T1000 (cell line): ENCODE measurements at places on chromosomes 16 and 17.

- no peak for DNase-seq
Measured at GRCh38 chr16:13463619-13464018, 456.3 kb upstream of the ERCC4 start.

DNA sequence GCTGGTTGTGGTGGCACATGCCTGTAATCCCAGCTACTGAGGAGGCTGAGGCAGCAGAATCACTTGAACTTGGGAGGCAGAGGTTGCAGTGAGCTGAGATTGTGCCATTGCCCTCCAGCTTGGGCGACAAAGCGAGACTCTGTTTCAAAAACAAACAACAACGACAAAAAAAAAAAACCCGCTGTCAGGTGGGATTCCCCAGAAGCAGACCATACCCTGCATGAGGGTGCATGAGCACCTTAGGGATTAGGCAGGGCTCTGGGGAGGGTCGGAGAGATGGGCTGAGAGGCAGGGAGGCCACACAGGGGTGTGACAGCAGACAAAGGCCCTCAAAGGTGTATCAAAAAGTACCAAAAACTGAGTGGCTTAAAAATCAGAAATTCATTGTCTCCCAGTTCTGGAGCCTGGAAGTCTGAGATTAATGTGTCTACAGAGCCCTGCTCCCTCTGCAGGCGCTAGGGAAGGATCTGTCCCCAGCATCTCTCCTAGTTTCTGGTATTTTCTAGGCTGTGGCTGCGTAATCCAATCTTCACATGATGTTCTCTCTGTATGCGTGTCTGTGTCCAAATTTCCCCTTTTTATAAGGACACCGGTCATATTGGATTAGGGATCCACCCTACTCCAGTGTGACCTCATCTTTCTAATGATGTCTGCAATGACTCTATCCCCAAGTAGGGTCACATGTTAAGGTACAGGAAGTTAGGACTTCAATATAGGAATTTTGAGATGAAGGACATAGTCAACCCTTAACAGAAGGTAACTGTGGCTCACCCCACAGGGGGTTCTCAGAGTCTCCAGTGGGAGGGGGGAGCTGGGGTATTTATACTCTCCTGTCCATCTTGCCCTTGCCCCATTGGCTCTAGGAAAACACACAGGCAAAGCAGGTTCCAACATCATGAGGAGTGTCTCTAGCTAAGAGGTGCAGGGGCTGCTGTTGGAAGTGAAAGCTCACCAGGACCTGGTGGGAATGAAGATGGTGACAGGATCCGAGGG lies 13.6 kb upstream of the TVP23A start:
- no peak for DNase-seq

- no peak for DNase-seq
Measured at GRCh38 chr16:57204675-57205074, 18.5 kb downstream of the RSPRY1 start.

DNA sequence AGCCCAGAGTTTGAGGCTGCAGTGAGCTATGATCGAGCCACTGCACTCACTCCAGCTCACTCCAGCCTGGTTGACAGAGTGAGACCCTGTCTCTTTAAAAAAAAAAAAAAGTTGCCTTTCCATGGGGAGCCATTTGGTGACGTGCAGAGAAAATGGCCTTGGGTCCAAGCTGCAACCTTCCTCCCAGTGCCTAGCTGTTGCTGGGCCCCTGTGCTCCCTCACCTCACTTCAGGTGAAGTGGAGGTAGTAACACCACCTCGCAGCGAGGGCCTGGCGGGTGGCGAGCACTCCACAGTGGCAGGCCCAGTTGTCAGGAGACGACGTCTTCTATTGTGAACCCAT lies 17.4 kb downstream of the SYT17 start:
- no peak for DNase-seq

- DNase-seq, result no peak
Measured at GRCh38 chr17:82055965-82056728, 4.4 kb downstream of the GPS1 start.

DNA sequence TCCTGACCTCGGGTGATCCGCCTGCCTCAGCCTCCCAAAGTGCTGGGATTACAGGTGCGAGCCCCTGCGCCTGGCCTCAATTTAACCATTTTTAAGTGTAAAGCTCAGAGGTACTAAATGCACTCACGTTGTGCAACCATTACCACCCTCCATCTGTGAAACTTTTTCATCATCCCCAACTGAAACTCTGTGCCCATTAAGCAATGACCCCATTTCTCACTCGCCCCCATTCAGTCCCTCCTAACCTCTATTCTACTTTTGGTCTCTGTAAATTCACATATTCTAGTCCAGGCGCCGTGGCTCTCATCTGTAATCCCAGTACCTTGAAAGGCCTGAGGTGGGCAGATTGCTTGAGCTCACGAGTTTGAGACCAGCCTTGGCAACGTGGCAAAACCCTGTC lies 8.3 kb upstream of the SPNS3 start:
- DNase-seq, result no peak

DNA sequence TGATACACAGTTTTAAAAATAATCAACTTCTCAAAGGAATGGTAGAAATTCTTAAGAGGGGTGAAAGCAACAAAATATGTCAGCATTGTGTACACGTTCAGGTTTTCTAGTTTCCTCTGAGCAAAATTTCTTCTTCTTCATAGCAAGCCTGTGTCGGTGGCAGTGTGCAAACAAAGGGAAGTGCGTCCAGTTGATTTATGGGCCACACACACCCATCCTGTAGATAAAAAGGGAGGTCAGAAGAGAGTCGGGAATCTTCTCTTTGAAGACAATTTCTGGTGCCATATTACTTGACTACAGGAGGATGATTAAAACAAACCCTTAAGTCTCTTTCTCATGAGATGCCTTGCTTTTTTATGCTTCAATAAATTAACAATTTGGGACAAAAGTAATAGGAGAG lies 484.1 kb upstream of the SALL1 start:
- no peak for DNase-seq

DNA sequence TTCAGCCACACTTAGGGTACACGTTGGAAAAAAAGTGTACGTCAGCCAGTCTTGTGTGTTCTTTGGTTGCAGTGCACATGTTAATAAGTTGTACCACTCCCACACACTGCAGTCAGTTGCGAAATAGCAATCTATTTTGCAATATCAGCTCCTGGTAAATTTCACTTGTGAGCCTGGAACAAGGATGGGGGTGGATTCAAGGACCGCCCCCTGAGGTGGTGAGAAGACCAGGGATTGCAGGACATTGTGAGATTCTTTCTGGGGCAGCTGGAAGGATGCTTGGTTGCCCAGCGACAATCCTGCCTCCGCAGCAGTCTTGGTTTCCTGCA lies 78.6 kb upstream of the ZFHX3 start:
- no peak for DNase-seq

DNA sequence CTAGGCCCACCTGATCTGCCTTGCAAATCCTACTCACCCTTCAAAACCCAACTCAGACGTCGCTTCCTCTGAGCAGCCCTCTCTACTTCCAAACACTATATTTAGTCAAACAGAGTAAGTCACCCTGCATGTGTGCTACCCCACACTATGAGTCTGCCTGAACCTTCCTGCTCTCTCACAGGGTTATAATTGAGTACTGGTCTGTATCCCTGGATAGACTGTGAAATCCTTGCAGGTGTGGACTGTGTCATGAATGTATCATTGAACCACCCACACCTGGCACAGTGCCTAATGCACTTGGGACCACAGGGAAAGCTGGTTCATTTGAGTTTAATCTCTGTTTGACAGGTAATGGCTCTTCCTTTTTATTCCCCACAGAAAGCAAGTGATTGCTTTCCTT lies 3.4 kb downstream of the FBXO39 start:
- no peak for DNase-seq

DNA sequence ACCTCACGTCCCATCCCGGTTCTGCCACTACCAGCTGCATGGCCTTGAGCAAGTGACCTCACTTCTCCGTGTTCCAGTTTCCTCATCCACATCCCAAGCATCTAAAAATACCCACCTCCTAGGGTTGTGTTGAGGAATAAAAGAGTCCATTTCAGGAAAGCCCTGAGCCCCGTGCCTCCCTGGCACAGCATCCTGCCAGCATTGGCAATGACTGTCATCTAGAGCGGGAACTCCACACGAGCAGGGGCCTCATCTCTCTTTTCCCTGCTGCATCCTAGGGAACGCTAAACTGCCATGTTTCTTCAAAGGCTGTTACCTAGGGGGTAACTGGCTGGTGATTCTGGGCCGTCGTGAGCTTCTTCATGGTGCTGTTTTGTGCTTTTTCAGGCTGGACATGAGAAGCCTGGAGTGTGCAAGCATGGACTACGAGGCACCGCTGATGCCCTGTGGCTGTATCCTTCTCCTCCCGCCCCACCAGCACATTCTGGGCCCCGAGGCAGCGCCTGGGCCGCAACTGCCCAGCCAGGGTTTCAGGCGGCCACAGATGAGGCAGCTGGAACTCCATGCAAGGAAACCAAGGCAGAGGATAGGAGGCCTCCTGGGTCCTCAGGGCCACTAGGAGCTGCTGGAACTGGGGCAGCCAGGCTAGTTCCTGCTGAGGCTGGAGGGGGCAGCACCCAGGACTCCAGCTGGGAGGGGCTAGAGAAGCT lies 221.4 kb downstream of the KATNIP start:
- no peak for DNase-seq

DNA sequence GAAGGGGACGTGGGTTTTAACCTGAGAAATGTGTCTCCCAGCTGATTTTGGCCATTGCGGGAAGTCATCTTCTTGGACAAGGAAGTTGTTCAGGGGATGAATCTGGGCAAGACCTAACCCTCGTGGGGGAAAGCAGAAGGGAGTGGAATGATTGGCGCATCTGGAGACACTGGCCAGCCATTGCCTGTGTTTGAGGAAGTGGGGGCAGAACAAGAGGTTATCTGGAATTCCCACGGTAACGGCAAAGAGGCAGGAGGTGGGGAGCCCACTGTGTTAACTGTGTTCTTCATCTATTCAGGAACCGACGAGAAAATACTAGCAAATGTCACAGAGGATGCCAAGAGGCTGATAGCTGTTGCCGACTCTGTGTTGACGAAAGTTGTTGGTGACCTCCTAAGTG lies 66.9 kb downstream of the RNF213 start:
- DNase-seq, result no peak

DNA sequence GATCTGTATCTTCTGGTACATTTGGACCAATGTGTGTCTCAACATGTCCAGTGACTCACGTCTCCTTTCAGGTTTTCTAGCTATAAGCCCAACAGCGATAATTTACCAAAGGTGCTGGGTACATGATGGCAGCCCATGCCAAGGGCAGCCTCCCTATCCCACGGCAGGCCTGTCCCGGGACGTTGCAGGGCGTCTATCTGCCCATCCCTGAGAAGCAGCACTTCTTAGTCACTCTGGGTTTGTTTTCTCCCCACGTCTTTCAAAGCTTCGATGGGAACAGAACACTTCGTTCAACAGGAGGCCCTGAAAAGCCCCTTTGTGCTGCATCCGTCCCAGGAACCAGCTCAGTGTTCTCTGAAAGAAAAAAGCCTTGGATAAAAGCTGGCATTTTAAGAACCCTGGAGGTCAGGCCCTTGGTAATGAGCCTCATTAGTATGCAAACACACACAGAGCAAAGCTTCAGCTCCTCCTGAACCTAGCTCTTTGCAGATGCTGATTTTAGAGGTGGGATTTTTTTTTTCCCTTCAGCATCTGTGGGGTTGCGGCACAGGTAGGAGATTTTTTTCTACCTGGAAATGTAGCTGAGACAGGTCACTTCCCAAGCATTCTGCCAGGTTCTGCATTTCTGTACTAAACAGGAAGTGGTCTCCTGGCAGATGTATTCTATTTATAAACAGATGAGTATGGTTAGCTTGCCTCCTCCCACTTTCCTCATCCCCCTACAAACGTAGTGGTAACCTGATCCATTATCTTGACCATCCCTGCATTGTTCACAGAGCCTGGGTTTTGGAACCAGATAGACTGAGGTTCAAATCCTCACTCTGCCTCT lies 17.5 kb upstream of the MT4 start:
- no peak for DNase-seq

DNA sequence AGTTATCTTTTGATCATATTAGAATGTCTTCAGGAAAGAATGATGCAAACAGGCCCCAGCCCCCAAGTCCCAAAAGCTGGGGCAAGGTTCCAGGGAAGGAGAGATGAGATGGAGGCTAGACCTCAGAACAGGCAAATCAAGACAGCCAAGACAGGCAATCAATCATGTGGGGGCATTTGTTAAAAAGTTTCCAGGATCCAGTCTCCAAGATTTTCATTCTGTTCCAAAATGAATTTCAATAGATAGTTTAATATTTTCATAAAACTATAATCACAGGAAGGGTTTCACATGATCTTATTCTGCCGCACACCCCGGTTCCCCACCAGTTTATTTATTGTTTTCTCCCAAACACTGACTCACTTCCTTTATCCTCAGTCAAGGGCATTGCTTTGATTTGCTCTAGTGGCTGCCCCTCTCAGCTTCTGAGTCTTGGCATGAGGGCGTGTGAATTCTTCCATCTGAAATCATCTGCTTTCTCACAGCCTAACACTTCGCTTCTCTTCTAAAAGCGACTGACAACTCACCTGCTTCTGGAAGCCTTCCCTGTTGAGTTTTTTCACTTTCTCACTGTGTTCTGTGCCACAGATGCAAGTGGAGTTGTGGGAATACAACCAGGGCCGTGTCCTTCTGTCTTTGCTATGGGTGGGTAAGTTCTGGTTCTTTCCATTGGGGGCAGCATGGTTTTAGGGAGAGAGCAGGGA lies 12.2 kb upstream of the TERF2 start:
- no peak for DNase-seq

DNA sequence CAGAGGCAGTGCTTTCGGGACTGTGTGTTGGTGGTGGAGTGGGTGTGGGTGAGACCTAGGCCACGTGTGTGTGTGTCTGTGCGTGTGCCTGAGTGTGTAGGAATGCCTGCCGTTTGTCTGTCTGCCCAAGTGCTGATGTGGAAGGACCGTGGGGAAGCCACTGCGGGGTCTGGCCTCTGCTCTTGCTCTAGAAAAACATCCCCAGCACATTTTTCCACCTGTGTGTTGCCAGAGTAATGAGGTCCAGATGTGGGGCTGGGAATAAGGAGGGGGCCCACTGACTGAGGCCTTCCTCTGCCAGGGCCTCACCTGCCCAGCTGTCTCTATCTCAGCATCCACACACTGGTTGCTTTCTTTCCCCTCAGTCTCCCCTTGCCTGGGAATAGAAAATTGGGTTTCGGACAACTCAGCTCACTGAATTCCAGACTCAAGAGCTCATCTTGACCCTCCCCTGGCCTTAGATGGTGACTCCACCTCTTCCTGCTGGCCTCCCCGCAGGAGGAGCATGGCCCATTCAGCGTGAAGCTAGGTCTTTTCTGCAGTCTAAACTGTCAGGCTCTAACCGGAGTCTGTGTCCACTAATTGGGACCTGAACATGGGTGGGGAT lies 7.6 kb downstream of the SGCA start:
- peak; percentile 45 for DNase-seq

GRCh38 chr16:89031715-89032659 lies 55.0 kb upstream of the CBFA2T3 start:
- no peak for DNase-seq

DNA sequence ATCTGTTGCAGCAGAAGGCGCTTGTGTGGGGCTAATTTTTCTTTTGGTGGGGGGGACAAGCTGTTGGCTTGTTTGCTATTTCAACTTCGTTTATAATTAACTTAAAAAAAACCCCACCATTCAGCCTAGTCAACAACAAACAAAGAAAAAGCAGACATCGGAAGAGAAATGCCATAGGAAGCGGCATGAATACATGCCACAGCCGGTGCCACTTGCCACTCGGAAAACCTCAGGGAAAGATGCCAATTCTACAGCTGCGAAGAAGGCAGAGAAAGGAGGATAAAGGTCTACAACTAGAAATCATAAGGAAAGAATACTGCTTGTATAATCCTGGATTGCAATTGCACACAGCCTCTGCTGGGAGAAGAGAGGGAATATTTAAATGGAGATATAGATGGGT lies 254.4 kb upstream of the PMFBP1 start:
- no peak for DNase-seq
